ENCODE measurements at places on chromosomes 4 and X. TPM values are rescaled to one million over a fixed set of nuclear protein-coding genes. Genes with fewer than 3 reads are reported as not detected.

- DNase-seq = peak; percentile 22
Observed at GRCh38 chr4:16745009-16745635, 153.3 kb downstream of the LDB2 start.

DNA sequence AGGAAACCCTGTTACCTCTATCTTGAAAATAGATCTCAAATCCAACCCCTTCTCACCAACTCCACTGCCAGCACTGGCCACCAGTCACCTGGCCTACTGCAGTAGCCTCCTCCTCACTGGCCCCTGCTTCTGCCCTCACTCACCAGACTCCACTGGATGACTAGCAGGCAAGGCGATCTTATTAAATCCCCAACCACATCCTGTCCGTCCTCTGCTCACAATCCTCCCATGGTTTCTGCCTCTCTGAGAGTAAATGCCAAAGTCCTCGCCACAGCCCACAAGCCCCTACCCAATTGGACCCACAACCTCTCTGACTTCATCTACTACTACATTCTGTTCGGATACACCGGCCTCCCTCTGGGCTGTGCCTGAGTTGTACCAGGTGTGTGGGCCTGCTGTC, 5.4 kb upstream of the PIM2 start:
- no peak for DNase-seq

- no peak for DNase-seq
Observed at GRCh38 chrX:670645-671044, 40.1 kb downstream of the SHOX start.

DNA sequence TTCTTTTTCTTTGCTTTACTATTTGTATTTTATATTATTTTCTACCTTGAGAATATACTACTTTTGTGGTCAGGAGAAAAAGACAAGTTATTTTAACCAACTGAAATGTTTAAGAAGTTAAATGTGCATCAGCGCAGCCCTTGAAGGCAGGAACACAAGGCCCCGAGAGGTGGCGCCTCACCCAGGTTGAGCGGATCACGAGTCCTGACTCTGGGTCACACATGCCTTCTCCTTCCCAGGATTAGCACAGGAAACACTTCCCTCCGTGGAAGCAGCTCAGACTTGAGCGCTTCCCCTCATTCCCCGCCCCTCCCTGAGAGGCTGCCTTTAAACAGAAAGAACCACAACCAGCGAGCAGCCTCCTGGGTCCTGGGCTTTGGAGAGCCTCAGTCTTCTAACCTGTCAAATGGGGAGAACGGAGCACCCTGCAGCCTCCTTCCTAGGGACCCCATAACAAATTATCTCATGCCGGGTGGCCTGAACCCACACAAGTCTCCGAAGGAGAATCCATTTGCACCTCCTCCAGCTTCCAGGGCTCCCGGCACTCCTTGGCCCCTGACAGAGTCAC, 217.6 kb downstream of the AFAP1 start:
- DNase-seq = no peak

- no peak for DNase-seq
Observed at GRCh38 chrX:68842351-68842750, 13.5 kb downstream of the EFNB1 start.

- no peak for DNase-seq
Observed at GRCh38 chrX:73448379-73448778, 1.5 kb downstream of the CDX4 start.

DNA sequence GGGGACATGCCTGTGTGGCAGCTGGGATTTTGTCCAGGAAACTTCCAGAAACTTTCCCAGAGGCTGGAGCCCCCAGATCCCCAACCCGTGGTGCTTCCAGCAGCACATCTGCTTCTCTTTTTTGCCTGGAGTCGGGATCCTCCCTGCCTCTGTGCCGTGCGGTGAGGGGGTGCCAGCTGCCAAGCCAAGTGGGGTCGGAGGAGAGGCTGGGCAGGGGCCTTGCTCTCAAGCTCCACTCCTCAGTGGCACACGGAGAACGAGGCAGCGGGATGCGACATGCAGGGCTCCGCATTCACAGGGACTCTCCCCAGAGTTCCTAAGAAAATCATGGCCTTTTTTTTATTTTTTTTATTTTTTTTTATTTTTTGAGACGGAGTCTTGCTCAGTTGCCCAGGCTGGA, 120.7 kb downstream of the PSAPL1 start:
- DNase-seq = no peak

DNA sequence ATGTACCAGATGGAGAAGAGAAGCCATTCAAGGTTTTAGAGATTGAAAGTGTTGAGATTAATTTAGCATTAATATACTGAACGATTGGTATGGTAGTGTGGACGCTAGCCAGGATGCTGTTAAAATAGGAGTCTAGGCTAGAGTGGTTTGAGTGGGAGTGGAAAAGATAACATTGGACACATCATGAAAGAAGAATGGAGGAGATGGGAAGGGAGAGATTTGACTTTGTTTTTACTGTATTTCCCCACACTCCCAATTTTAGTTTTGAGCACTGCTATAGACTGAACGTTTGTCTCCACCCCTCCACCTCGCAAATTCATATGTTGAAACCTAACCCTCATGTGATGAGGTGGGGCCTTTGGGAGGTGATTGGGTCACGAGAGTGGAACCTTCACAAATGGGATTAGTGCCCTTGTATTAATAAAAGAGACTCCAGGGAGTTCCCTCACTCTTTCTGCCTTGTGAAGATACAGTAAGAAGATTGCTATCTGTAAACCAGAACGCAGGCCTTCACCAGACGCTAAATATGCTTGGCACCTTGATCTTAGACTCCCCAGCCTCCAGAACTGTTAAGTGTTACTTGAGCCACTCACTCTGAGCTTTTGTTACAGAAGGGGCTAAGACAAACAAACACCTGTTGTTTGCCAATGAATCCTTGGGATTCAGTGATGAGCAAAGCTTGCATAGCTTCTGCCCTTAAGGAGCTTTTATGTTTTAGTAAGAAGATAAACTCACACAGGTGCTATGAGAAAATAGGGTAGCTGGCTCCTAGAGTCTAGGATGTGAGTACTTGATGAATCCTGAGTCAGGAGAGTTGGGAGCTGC, 25.8 kb downstream of the USP9X start:
- DNase-seq = no peak

GRCh38 chr4:173527103-173527891, 2.7 kb downstream of the HAND2 start:
- no peak for DNase-seq

GRCh38 chr4:123488916-123489315, 92.3 kb downstream of the SPRY1 start:
- DNase-seq = no peak

- no peak for DNase-seq
Observed at GRCh38 chr4:102537269-102537668, 36.1 kb downstream of the NFKB1 start.

GRCh38 chrX:49072712-49073095, 1.1 kb downstream of the PRAF2 start:
- DNase-seq = no peak

DNA sequence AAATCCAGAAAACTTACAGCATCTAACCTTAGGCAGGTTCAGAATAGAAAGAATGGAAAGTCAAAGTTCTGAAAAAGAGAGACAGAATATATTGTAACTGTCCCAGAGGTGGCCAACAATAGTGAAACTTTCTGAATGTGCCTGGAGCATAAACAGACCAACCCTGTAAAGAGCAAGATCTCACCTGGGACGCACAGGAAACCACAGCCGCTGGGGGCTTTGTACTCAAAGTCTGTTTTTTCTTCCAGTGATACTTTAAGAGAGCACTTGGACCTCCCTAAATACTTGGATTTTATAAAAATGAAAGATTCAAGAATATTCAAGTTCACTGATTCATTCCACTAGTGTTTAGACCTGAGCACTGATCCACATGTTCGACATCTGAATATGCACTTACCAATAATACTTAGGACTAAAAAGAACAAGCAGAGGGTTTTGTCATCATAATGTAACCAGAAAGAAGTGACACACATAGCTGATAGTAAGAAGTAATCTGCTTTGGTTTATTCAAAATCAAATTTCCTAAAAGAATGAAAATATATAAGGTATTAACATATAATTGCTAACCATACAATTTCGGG, 35.3 kb downstream of the ARAP2 start:
- no peak for DNase-seq

DNA sequence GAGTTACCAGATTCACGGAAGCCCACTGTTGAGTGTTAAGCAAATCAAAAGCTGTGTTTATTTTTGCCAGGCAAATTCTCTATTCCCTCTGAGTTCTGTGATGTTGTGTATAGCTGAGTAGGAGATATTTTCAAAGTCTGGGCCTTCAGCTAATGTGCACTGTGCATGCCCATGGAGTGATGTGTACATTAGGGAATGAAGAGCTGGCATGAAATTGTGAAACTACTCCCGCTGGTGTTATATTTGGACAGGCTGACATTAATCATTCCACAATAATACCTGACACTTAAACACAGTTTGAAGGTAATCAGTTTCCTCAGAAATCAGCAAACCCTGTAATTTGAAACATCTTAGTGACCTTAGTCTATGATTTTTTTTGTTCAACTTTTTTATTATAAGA, 88.1 kb upstream of the MBNL3 start:
- DNase-seq = no peak

DNA sequence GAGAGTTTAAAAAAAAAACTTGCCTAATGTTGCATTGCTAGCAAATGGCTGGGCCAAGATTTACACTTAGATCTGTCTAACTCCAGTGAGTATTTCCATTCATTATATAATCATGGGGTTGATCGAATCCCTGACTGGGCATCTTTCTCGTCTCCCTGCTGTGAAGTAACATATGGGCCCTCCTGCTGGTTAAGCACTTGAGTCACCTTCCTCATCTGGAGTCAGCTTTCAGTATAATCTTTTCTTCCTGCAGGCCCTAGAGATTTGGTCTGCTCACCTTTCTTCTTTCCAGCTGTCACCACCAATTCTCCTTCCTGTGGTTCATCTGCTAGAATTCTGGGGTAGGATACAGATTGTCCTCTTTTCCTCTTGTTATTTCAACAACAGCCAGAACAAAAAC, 41.6 kb downstream of the TIGD2 start:
- no peak for DNase-seq

DNA sequence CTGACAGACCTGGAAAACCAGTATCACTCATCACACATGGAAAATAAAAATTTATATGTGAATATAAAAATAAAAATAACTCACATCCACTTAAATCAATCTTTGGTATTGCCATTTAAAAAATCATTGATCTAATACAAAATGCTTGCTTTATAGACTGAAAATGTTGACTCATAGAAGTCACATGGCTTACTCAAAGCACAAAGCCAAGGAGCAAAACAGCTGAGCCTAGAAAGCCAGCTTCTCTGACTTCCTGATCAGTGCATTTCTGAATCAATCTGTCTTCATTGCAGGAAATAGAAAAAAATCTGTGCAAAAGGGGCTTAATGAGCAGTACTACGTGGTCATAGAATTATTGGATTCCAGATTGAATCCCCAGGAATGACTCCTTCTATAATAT, 176.9 kb upstream of the HS3ST1 start:
- DNase-seq = no peak

DNA sequence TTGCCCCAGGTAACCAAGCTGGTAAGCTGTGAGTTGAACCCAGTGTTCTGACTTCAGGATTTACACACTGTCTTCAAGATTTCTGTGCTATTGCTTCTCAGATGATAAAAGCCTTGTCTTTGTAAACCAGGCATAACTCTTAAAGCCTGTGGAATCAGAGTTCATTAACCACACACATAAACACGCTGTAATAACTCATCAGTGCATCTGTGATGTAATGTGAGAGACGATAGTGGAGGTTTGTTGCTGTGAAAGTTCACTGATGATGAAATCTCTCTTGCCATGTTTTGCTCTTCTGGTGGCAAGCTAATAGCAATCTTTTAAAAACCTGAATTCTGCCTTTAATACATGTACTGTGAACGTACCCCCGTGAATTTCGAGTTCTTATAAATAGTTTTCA, 41.5 kb downstream of the CLCN4 start:
- no peak for DNase-seq

DNA sequence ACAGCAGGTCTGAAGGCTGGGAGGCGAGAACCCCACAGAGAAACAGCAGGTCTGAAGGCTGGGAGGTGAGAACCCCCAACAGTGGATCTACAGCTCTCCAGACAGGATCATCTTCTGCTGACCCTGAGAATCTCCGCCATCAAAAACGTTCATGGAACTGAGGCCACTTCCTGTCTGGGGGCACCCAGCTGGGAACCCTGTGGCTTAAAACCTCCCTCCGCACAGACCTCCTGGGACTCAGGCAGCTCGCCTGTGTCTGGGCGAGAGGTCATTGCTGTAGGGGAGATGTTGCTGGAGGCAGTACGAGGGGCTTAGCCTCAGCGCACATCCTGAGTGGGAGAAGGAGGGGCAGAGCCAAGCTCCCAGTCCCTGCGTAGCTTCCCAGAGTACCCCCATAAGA, 15.1 kb upstream of the CLDN24 start:
- no peak for DNase-seq

DNA sequence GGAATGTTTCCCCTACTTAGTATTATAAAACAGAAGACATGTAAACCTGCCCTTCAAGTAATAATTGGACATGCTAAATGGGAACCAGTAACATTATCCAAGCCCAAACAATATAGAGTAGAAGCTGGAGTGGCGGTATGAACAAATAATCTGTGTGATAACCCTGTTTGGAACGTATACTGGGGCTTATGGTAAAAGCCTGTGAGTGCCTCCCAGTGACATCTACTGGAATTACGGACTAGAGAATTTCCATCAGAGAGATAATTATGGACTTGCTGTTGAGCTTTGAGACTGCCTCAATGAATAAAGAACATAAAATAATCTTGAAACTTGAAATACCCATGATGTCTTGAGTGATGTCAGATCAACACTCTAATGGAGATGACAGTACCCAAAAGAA, 406.3 kb upstream of the GRIA3 start:
- DNase-seq = no peak

GRCh38 chr4:4888695-4889094, 29.2 kb downstream of the MSX1 start:
- no peak for DNase-seq

GRCh38 chr4:119797238-119797894, 168.8 kb upstream of the PDE5A start:
- no peak for DNase-seq

Gene MAGEA11
- not detected for polyA plus RNA-seq

Gene ARFIP1
- polyA plus RNA-seq = 21.0 TPM

Gene MAGEE1
- polyA plus RNA-seq = 2.6 TPM

Gene CFAP47
- polyA plus RNA-seq = not detected

Gene CDK16
- 104 TPM for polyA plus RNA-seq

Gene TDO2
- not detected for polyA plus RNA-seq

Gene ZNF330
- not detected for polyA plus RNA-seq

Gene TACR3
- 10.1 TPM for polyA plus RNA-seq

Gene POU3F4
- polyA plus RNA-seq = not detected

Measured in muscle of arm (tissue), 14 donors.